ENCODE measurements at places on chromosomes 2 and 18.

GRCh38 chr2:157325786-157326185, at the start of gene ERMN:
ERMN (minus strand) TSS chr2:157325824; CDS start chr2:157325642, 182 bp downstream.
- DNase-seq: no peak

DNA sequence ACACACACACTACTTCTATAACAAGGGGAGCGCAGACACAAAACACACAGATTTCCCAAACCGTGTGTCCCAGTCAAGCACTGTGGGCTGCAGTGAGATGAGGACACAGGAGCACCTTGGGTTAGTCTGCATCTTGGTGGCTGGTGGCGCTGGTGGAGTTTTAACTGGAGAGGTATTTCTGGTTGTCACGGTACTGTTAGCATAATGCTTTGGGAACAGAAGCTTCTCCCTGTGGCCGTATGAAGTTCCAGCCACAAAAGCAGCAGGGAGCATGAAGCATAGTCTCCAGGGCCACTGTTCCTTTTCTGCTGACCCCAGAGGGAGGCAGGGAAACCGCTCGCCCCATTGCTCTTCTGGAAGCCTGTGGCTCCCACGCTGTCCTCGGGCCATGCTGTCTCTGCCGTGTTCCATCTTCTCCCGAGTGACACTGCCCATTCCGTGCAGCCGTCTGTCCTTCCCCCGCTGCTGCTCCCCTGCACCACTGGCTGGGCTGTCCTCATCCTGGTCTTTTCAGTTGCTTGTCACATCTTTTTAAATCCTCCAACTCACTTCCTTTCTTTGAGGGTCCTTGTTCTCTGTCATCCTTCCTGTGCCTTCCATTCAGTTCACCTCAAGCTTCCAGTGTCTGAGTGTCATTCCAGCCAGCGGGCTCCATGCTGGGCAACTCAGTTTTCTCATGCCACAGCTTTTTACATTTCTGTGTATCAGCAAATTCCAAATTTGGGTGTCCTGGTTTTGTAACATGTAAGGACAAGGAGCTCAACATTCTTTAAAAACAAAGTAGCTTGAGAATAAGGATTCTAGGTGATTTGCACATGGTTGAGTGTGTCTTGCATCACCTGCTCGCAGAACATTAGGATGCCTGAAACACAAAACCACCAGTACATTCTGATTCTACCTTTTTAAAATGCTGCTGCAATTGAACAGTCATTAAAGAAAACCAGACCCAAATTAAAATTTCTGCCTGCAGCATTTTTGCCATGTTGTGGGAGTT, 125.0 kb downstream of the MTCL1 start:
- no peak for DNase-seq

DNA sequence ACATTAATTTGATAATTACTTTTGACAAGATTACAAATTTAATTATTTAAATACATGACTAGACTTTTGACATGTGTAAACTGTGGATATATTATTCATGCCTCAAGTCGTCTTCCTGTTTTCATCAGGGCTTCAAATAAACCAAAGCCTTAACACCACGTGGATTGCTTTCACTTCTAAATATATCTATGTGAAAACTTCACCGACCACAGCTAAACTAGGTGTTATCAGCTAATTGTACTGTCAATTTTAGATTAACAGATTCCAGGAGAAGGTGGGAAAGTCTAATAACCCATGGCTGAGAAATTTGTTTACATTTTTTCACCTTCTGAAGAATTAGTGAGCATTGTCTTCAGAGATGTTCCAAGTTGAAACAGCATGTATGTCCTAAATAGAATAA, 494.7 kb upstream of the FAM98A start:
- DNase-seq: no peak

GRCh38 chr2:20457661-20458630, 11.1 kb downstream of the RHOB start:
- DNase-seq: no peak

DNA sequence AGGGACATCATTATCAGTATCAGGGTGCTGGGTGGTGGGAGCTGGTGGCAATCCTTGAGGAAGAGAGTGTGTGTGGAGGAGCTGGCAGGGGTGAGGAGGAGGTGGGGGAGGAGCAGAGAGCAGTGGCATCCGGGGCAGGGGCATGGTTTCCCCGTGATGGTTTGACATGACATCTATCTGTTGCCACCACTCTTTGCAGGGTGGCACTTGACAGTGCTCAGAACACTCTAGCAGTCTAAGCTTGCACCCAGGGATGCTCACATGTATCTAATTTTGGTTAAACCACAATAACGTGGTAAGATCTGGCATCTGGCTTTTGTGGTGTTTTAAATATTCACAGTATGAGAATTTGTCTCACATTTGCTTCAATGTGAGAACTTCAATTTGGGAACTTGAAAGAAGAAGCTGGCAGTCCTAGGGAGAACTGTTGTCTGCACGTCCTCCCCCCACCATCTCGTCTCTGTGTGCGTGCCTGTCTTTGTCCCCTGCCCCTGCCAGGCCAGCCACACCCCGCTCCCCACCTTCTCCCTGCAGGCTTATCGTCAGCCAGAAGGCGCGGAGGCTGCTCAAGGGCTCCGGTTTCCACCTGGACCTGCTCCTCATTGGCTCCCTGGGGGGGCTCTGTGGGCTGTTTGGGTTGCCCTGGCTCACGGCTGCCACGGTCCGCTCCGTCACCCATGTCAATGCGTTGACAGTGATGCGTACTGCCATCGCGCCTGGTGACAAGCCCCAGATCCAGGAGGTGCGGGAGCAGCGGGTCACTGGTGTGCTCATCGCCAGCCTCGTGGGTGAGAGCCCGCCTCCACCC, 11.7 kb downstream of the SLC4A3 start:
- DNase-seq: no peak

DNA sequence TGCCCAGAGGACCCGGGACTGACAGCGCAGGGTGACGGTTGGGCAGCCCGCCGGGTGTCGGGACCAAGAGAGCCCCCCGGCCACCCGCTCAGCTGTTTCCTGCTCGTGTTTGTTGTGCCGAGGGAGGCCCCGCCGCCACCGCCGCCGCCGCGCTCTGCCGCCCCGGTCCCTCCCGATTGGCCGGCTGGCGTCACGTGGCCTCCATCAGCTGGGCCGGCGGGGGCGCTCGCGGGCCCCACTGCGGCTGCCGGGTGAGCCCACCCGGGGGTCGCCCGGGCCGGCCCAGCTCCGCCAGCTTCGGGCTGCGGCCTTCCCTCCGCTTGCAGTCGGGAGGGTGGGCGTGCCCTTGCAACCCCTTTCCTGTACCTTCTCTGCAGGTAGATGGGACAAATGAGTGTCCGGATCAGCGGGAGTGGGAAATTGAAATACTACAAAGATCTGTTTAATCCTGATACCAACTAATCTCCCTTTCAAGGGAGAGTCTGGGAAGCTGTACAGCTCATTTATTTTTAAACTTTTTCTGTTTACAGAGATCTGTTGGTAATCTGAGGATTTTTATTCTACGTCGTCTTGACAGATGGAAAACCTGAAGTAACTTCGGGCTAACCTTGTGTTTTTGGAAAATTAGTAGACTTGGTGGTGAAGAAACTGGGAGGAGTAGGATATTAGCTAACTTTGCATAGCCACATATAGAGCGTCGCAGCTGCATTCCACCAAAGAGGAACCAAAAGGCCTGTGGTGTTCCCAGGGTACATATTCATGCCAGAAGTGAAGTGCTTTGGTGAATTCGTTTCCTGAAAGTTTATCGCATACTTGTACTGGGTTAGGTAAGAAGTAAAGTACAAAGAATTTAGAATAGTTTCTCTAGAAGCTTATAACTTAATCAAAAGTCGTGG, 1.2 kb downstream of the YPEL5 start:
- peak; percentile 58 for DNase-seq

- no peak for DNase-seq
Observed at GRCh38 chr2:232576995-232577394, 26.5 kb downstream of the EIF4E2 start.

DNA sequence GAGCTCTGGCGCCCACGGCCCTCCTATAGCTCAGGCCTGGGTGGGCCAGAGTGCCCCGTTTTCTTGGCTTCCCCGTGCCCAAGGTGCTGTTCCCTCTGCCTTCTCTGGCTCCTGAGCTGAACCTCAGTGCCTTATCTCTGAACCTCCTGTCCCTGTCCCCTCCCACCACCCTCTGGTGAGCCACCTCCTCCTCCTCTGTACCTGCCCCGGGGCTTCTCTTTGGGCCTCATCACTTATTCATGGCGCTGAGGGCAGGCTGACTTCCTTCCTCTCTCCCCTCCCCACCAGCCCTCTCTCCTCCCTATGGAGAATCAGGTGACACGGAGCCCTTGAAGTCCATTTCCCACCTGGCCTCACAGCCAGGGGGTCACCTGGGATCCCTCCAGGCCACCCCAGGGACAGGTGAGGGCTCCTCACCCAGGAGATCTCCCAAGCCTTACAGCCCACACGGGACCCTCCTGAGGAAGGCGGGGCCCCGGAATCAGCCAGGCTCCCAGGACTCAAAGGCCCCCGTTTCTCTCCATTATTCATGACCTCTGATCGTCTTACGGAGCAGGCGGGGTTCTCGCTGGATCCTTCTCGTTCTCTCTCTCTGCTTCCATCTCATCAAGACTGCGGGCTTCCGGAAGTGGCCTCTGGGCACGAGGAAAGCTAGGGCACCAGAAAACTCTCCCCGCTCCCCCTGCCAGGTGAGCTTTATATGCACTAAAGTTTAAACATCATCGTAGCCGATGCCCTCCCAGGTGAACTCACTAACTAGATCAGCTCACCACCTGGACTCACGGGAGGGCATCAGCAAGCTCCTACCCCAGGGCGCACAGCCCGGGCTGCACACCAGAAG, at the start of gene LOXHD1:
LOXHD1 (minus strand) TSS at position 106 of the 841 bp plus-strand sequence. CDS start 187 bp downstream, outside the sequence.
- no peak for DNase-seq

DNA sequence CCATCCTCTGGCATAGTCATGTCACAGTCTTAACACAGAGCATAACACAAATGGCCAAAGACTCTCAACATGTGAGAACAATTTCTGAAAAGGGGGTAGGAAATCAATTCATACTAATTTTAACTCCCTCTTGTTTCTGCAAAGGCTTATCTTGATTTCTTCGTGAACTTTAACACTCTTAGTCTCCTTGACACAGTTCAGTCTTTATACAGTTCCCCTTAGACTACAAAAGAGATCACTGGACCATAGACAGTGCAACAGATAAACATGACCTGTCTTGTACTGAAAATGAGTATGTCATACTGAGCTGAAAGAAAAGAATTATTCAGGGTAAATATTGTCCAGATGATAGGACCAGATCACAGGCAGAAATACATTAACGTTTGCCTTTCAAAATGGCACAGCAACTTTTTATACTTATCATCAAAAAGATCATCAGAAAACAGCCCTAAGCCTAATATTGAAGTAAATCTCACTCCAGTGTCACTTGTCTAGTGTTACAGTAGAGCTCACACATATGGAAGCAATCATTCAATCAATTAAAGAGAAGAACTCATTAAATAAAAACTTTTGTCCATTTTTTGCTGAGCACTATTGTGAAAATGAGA, 56.4 kb upstream of the VRK2 start:
- no peak for DNase-seq

- no peak for DNase-seq
Observed at GRCh38 chr2:227796045-227796711, 17.5 kb upstream of the CCL20 start.

- DNase-seq: no peak
Observed at GRCh38 chr18:61196750-61197149, 136.5 kb upstream of the CDH20 start.

DNA sequence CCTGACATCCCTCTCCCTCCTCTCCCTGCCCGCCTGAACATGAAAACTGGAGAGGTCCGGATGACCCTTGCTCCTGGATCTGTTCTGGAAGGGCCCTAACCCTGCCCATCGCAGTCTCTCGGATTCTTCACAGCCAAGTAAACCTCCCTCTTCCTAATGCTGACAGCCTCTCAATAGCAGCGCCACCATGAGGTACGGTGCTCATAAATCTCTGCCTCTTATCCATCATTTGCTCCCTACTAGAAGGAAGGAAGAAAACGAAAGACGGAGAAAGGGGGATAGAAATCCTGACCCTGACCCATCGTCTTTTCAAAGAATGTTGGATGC, 257.9 kb downstream of the BCL11A start:
- no peak for DNase-seq

GRCh38 chr18:49756671-49757362, 56.5 kb downstream of the ACAA2 start:
- DNase-seq: no peak

DNA sequence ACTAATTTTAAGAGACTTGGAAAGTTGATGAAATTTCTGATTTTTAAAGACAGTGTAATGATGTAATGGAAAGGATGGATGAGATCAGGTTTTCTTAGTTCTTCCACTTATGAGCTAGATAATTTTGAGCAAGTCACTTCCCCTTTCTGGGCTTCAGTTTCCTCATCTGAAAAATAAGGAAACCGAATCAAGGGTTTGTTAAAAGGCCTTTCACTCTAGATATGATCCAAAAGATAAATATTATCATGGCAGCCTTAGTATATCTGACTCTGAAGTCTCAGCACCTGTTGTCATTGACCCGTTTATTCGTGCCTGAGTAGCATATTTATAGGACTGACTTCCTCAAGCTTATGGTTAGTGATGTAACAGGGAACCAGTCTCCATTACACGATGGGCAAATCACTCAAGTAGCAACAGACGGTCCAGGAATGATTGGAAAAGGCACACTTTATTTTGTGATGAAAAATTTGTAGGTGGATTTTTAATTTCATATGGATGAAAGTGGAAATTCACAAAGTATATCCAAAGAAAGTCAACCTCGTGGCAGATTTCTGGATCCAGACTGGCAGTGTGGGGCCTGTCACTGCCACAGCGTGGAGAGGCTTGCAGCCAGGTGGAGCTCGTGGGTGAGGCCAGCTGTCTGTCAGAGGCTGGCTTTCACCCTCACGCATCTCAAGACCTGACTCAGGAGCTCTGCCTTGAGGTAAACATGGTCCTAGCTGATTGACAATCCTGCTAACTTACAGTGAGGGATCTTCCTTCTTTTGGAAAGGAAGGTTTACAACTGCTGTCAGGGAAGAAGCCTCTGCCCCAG, 137.9 kb upstream of the CXCR4 start:
- no peak for DNase-seq

- no peak for DNase-seq
Observed at GRCh38 chr2:237422309-237422708, 8.3 kb upstream of the COL6A3 start.

DNA sequence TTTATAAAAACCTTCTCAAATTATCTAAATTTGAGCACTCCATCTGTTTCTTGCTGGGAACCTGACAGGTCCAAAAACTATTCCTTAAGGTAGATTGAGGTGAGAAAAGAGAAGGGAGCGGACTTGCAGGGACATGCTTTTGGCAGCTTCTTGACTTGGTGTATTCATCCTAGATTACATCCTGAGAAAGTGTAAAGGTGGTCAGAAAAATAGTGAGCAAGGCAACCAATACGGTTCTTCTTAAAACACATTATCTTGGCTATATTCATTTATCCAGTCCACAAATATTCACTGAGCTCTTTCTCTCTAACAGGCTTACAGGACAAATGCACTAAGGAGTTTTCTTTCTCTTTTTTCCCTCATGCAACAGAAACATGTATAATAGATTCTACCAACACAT, 230.0 kb downstream of the LRP1B start:
- no peak for DNase-seq

DNA sequence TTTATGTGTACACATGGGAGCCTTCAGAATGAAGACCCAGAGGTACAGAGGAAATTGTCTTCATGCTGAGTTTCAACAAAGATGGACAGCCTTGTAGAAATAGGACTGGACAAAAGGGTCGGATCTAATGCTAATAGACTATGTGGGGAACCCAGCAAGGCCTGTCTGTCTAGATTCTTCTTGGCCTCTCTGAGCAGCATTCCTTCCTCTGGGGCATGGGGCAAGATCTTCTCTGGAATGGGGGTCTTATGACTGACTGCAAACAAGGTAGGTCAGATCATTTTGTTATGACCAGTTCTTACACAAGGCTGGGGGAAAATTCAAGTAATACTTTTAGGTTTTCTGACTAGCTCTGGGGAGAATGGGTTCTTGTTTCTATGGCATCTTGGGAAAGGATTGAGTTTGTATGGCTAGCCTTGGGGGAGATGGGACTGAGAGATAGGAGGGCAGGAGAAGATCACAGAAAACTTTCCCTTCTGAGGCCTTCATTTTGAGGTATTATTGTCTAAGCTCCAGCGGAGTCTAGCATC, 14.3 kb downstream of the SPATA3 start:
- no peak for DNase-seq

All from stimulated activated CD4-positive, alpha-beta T cell treated with anti-CD3 and anti-CD28 coated beads, TNF-alpha, amount 100 ng/mL, for 48 hours (primary cell).